ENCODE measurements at places on chromosomes 3 and 15.

DNA sequence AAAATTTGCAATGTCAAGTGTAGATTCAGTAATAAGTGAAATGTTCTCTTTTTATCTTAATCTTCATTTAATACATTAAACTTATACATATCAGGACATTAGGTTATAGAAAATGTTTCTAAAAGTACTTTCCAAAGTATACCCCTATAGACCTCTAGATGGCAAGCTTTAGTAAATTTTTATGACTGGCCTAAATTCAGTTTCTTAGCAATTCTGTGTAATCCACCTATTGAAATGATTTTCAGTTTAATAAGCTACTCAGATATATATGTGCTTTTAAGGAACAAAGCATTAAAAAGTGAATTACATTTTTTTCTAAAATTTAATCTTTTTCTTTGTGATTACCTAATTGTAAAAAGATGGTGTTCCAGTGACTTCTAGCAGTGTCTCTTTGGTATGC, 342.2 kb downstream of the GBE1 start:
- DNase-seq = no peak

DNA sequence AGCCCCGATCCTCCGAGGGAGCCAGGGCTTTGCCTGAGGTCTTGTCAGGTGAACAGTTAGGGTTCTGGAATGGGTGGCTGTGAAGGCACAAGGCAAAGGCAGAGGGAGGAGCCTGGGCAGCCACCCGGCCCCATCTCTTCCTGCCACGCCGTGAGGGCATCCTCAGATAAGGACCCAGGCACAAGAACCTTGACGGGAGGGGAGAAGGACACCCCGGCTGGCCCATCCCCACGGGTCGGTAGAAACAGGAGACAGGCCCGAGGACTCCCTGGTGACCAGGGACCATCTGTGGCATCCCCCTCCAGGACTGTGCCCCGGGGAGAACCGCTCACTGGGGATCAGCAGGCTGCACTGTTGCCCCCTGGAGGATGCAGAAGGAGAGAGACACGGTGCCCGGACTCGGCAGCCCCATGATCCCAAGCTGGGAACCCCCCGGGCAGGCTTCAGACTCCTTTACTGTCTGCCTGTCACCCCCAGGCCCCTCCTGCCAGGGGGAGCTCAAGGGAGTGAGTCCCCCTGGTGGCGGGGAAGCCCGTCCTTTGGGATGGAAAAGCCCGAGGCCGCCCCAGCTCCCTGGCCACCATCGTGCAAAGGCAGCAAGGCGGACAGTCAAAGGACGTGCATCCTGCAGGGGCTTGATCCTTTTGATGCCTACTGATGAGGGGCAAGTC, 12.3 kb upstream of the PCSK6 start:
- peak; percentile 66 for DNase-seq

GRCh38 chr15:30922480-30923311, 19.0 kb downstream of the FAN1 start:
- DNase-seq = peak; percentile 40

DNA sequence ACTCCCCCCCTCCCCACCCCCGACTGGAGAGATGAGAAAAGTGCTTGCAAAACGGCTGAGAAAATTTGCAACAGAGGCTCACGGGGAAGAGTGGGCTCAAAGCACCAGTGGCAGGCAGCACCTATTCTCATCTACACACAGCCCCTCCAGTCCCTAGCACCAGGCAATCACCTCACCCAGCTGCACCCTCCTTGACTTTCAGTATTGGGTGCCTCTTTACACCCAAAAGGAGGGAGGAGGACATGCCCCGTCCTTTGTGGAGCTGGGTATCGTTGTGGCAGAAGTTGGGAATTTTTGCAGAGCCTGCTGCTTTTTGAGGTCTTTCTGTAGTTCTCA, 182.8 kb upstream of the TOPAZ1 start:
- DNase-seq = no peak

GRCh38 chr15:65451989-65452388, 29.2 kb upstream of the IGDCC4 start:
- no peak for DNase-seq

GRCh38 chr15:61081027-61081322, 148.1 kb downstream of the RORA start:
- DNase-seq = no peak

DNA sequence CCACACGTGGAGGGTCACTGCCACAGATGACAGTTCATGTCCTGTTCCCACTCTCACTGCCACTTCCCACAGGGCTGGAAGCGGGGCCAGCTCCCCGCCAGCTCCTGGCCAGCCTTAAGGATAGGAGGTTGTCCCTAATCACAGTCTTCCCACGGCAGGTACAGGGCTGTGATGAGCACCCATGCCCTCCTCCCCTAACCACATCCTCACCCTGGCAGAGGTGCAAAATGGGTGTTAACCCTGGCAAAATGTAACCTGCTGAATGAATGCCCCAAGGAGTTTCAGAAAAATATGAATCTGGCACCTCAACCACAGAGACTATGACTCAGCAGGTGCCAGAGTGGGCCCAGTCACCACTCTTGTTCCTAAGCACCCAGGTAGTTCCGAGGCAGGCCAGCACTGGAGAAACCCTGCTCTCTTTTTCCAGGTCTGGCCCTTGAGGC, 185.1 kb upstream of the TPM1 start:
- DNase-seq = no peak

GRCh38 chr15:61621865-61622264, 392.8 kb upstream of the RORA start:
- DNase-seq = no peak

- peak; percentile 86 for DNase-seq
Measured at GRCh38 chr3:38454884-38455638, 1.4 kb downstream of the ACVR2B start.

- DNase-seq = no peak
Measured at GRCh38 chr15:99053380-99054024, 45.9 kb upstream of the PGPEP1L start.

DNA sequence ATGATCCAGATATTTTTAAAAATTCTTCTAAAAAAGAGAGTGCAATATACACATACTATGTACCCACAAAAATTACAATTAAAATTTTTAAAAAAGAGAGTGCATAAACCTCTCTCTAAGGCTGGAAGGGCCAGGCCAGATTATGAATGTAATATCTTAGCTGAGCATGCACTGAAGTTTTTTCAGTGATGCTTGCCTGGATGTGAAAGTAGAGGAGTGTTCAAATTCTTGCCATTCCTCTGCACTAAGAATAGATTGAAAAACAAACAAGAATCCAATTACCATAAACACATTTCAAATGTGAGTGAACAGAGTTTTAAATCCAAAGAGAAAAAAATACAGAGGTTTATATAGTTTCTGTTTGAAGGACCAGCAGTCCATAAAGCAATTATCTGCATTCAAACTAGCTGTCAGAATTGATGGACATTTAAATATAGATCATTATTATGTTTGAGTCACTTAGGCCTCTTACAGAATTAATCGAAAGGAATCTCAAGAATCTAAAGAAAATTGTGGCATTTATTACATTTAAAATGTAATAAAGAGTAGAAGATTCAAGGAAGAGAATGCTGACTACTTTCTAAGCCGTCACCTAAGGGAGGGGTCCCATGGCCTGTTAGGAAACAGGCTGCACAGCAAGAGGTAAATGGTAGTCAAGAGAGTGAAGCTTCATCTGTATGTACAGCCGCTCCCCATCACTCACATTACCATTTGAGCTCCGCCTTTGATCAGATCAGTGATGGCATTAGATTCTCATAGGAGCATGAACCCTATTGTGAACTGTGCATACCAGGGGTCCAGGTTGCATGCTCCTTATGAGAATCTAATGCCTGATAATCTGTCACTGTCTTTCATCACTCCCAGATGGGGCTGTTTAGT, 159.3 kb upstream of the MDFIC2 start:
- DNase-seq = no peak

- DNase-seq = no peak
Measured at GRCh38 chr3:67712259-67712658, 57.8 kb upstream of the SUCLG2 start.

- no peak for DNase-seq
Measured at GRCh38 chr15:101499863-101500713, 10.6 kb upstream of the PCSK6 start.

DNA sequence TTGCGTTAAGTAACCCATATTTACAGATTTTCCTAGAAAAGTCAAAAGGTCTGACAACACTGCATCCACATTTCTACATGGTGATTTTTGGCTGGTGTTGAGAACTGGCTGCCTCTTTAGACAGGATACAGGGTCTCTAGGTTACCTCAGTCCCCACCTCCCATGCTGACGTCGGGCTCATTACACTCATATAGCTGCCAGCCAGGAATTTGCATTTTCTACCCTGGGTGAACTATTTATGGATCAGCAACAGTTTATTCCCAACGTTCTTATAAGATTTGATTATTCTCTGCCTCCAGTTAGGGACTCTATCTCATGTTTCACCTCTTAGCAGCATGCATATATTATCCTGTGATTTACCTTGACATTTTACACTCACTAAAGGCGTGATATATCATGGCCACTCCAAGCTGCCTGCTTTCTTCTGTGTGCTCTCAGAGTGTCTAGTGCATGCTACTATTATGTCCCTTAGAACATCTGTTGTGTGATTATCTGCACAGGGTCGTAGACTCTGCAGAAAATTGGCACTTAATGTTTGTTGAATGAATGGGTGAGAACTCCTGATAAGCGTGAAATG, 49.0 kb downstream of the CLDN11 start:
- DNase-seq = no peak

DNA sequence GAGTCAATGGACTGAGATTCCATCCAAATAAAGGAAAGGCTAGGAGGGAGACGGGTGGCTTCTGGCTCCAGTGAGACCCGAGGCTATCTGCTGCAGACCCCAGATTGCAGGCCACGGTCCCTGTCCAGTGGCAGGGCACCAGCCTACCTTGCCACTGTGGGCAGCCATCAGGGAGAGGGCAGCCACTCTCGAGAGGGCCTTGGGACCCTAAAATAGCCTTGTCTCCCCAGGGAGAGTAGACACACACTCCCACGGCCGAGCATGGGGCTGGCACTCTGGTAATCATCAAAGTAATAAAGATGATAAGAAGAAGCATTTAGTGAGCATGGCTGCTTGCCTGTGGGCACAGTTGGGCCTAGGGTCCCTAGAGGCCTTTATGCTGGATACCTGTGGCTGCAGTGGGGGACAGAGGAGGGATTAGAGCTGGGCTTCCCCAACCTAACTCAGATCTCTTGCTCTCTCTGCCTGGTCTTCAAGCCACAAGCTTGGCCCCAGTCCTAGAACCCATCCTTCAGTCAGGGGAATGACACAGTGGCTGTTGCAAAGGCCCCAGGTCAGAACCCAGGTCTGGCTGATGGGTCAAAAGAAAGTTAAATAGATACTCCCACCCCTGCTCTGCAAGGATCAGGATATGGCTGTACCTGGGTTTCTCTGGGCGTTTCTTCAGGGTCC, 9.2 kb upstream of the VIPR1 start:
- DNase-seq = no peak

DNA sequence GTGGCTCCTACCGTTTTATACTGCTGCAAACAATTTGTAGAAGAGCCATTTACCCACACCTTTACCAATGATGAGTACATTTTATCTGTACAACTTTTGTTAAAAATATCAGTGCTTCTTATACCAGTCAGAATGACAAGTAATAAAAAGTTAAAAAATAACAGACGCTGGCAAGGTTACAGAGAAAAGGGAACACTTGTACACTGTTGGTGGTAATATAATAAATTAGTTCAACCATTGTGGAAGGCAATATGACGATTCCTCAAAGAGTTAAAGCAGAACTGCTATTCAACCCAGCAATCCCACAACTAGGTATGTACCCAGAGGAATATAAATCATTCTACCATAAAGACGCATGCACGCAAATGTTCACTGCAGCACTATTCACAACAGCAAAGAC, 51.9 kb downstream of the ARRDC4 start:
- no peak for DNase-seq

- DNase-seq = no peak
Measured at GRCh38 chr3:104553121-104553520, 813.6 kb upstream of the ALCAM start.

DNA sequence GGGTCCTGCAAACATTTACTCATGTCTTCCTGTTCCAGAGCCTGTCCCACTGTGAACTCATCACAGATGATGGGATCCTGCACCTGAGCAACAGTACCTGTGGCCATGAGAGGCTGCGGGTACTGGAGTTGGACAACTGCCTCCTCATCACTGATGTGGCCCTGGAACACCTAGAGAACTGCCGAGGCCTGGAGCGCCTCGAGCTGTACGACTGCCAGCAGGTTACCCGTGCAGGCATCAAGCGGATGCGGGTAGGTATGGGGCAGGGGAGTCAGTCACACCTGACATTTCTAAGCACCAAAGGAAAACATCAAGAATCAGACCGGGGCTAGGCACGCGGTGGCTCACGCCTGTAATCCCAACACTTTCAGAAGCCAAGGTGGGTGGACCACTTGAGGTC, 56.3 kb downstream of the UBP1 start:
- DNase-seq = no peak

DNA sequence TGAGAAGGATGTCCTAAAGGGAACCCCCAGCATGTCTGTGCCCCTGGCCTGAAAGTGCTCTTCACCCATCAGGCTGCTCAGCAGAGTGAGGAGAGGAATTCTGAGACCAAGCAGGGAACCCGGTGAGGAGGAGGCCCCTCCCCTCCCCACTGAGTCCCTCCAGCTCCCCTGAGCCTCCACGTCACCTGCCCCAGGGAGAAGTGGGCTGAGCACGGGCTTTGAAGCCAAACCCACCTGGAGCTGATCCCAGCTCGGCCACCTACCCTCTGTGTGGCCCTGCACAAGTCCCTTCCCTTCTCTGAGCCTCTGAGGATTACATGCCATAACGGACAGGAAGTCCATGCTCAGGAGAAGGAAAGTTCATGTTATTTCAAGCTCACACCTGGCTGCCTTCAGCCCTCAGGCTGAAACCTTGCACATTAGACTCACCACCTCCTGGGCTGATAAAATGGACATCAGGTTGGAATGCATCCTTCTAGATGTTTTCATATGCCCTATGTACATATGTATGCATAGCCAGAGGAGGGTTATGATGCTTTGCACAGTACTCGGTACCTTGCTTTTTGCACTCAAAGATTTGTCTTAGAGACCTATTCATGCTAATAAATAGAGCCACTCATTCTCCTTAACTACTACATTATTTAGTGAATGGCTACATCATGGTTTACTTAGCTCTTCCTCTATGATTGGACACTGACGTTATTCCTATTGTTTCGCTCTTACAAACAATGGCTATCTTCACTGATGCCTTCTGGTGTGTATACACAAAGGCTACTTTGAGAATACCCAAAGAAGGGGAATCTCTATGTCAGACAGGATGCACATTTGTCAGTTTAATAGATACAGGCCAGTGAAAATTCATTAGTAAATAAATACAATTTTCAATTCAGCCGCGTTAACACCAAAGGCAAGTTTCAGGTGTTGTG, 31.6 kb upstream of the GATA2 start:
- DNase-seq = no peak

DNA sequence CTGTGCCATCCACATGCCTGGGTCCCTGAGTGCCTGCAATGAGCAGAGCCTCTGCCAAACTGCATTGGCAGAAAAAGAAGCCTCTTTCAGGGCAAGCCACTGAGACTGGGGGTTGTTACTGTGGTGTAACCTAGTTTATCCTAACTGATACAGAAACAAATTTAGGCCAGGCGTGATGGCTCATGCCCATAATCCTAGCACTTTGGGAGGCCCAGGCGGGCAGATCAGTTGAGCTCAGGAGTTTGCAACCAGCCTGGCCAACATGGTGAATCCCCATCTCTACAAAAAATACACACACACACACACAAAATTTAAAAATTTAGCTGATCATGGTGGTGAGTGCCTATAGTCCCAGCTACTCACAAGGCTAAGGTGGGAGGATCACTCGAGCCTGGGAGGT, 221.6 kb downstream of the TBC1D2B start:
- DNase-seq = no peak

GRCh38 chr15:78709263-78709882, 68.4 kb upstream of the CHRNB4 start:
- DNase-seq = peak; percentile 90
